ENCODE measurements at places on chromosomes 5 and 9.

- no peak for DNase-seq
Observed at GRCh38 chr9:104177676-104178075, 83.6 kb downstream of the SMC2 start.

DNA sequence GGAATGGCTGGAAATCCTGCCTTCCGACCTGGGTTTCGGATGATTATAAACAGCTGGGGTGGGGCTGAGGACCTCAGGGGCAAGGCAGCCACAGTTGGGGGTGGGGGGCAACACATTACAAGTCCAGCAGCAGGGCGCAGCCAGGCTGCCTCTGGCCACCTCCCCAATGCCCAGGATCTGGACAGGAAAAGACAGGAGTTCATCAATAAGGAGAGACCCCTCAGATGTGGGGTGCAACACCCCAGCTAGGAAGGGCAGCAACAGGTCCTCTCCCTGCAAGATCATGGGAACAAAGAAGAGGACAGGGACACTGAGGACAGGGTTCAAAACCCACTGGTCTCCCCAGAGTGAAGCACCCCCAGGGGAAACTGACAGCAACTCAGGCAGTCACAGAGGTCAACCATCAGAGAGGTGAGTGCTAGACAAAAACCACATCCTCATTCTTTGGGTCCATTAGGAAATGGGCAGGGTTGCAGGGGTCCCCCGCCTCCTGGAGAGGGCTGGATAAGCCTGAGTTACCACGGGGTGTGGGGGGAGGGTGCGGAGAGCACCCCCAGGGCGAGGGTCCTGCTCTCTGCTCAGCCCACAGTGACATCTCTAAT, 33.5 kb downstream of the SEMA4D start:
- no peak for DNase-seq

- no peak for DNase-seq
Observed at GRCh38 chr5:66252849-66253248, 108.7 kb downstream of the SREK1 start.

DNA sequence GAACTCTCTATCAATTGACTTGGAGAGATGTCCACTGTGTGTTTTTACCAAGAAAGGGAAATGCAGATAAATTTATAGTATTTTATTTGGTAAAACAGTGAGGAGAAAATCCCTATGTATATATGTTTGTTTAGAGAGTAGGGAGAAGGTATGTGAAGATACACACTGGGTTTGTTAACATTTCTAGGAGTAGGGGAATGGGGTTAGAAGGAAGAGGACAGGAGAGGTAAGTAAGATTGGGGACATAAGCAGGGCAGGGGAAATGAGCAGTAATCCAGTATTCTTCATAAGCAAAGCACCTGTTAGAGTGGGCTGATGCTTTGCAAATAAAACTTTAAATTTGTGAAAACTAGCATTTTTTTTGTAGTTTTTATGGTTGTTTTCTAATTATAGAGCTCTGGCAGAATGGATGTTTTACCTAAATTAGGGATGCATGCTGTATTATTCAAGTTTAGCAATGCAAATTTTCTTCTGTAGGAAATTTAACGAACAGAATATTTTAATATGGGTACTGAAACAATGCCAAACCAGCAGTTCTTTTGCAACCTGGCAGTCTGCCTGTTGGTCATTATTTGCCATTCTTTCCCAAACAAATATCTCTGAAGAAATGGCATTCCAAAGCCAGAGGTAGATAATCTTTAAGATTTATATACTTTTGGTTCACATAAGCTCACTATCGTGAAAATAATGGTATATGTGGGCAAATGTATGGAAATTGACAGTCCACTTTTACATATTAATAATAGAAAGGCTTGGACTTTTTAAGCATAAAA, 19.4 kb upstream of the DCP2 start:
- no peak for DNase-seq

DNA sequence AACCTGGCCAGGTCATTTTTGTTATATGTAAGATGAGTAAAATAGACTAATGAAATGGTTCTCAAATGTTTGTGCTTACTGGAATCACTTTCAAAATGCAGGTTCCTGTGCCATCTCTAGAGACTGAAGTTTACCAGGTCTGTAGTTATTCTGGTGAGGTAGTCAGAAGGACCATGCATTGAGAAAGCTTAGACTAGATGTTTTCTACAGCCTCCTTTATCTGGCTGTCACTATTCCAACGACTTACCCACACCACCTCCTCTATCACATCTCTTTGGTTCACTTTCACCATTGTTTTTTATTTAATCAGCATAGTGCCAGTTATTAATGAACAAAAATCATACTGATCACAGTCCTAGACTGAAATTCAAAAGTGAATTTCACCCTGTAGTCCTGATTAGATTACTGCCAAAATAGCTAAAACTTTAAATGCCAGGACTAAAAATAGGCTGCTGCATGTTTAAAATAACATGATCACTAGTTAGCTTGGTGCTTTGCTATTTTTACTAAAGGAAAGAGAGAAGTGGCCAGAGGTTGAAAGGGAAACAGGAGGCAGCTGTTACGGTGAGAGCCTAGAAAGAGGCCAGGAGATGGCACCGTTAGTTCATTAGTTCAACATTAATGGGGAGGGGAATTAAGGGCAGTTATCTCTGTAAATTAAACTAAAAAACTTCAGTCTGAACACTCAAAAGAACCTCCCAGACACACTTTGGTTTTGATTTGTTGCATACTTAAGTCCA, 13.9 kb upstream of the FNIP1 start:
- no peak for DNase-seq

- no peak for DNase-seq
Observed at GRCh38 chr9:20135119-20135697, 346.4 kb upstream of the SLC24A2 start.
